ENCODE measurements at places on chromosomes 11 and 22. TPM values are rescaled to one million over a fixed set of nuclear protein-coding genes. Genes with fewer than 3 reads are reported as not detected.

The PLAAT2 gene
- not detected for total RNA-seq

The LRRN4CL gene
- total RNA-seq, result 2.9 TPM

The LIN7C gene
- total RNA-seq, result 17.4 TPM

The SYNGR1 gene
- 41.1 TPM for total RNA-seq

The KRTAP5-9 gene
- total RNA-seq, result not detected

The GNAZ gene
- 2.2 TPM for total RNA-seq

The ADM2 gene
- total RNA-seq, result 0.13 TPM

The APOL4 gene
- 6.1 TPM for total RNA-seq

The ACTN3 gene
- total RNA-seq, result 0.11 TPM

The POTEH gene
- total RNA-seq, result not detected

The SEPTIN5 gene
- total RNA-seq, result 191 TPM

DNA sequence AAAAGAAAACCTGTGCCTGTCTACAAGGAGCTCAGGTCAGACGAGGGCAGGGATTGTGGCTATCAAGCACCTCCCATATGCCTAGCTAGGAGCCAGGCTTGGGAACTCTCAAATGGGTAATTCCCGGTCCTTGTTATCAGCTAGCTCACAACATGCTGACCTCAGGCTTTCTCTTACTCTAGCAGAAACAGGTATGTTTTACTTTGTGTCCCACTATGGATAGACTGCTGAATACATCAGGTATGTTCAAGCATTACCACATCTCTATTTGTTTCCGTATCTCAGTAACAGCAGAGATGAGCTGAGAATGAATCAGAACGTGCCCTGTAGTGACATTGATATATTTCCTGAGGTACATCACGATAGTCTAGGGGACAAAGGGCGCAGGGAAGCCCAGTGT, 29.4 kb downstream of the SHISA8 start:
- no peak for DNase-seq

GRCh38 chr22:19805821-19806212, 45.2 kb downstream of the TBX1 start:
- DNase-seq, result no peak

GRCh38 chr22:43396934-43397457, 14.8 kb upstream of the MPPED1 start:
- no peak for DNase-seq

- peak; percentile 33 for DNase-seq
Measured at GRCh38 chr11:133898031-133898769, 52.9 kb upstream of the SPATA19 start.

DNA sequence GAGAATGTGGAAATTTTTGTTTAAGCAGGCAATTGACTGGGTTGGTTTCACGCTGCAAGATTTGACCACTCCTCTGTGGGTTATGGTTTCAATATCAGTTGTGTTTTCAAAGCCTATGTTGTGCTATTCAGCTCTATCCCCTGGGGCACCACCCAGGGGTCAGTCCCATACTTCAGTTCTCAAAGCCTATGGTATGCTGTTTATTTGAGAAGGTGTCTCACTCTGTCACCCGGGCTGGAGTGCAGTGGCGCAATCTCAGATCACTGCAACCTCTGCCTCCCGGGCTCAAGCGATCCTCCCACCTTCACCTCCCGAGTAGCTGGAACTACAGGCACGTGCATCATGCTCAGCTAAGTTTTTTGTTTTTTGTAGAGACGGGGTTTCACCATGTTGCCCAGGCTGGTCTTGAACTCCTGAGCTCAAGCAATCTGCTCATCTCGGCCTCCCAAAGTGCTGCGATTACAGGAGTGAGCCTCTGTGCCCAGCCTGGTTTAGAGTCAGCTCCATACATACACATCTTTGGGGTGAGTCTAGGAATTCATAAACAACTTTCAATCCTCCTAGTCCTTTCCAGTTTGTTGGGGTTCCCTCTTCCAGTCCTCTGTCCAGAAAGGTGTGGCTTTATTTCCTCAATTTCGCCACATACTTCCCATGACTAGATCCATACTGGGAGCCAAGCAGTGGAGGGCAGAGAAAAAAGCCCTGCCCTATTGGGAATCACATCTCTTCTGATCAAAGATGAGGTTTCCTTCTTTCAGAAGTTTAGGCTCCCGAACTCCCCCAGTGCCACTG, 35.0 kb upstream of the MAPK1 start:
- no peak for DNase-seq

- DNase-seq, result no peak
Measured at GRCh38 chr22:20530368-20531153, 23.2 kb downstream of the MED15 start.

DNA sequence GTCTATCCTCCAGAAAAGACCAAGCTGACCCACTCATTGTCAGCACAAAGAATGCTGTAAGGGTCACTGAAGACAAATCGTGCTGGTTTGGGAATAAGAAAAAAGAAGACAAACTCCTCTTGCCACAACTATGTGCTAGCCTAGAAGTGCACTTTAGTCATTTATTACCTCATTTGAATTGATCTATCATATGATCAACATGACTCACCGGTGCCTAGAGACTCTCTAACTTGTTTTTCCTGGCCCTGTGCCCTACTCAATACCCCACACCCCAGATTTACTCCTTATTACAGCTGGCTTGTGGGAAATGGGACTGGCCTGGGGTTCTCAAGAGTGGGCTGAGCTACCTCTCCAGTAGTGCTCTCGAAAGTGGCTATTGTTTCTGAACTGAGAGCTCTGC, 35.9 kb upstream of the HORMAD2 start:
- no peak for DNase-seq

- DNase-seq, result no peak
Measured at GRCh38 chr11:61356706-61357105, 5.0 kb downstream of the CYB561A3 start.

GRCh38 chr11:119377961-119378667, 3.4 kb downstream of the USP2 start:
- no peak for DNase-seq

DNA sequence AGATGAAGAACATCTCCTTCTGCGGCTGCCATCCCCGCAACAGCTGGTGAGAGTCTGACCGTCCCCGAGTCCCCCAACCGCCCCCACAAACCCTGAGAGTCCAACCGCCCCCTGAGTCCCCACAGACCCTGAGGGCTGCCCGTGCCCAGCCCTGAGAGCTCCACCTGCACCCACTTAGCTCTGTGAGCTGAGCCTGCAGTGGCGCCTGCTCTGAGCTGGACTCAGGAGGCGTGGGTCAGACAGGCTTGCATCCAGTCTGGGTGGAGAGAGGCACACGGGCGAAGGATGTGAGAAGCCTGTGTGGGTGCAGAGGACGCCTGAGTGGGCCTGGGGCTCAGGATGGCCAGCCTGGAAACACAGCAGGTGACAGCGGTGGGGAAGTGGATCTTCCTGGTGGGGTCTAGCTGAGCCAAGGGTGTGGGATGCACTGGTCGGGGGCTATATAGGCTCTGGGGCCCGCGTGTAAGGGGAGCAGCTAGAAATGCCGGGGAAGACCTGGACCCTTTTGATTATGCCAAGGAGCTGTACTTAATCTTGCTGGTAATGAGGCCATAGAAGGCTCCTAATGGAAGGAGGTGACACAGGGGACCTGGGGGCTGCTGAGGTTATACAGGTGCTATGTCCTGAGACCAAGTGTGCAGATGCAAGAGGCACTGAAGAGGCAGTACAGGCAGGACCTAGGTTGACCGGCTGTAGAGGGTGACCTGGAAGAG, 6.5 kb downstream of the MAPK8IP2 start:
- DNase-seq, result peak; percentile 43

DNA sequence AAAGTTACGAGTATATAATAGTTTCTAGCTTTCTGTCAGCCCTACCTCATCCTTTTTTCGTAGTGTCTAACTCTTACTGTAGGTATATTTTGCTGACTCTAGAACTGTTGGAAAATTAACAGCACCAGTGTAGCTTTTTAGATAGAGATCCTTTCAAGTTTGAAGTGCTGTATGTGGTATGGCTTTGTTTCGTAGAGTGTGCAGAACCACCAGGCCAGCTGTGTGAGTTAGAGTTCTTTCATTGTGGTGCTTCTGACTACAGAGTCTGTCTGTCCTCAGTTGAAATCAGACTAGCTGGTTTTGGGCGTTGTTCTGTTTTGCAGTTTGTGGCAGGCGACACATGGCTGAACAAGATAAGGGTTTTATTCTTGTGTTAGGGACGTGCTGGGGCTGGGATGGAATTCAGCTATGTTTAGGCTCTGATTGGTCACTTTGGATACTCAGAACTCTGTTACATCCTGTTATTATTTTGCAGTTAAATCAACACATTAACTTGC, 3.2 kb downstream of the ARHGEF12 start:
- DNase-seq, result no peak

GRCh38 chr11:27497284-27497866, 9.2 kb downstream of the LIN7C start:
- no peak for DNase-seq

DNA sequence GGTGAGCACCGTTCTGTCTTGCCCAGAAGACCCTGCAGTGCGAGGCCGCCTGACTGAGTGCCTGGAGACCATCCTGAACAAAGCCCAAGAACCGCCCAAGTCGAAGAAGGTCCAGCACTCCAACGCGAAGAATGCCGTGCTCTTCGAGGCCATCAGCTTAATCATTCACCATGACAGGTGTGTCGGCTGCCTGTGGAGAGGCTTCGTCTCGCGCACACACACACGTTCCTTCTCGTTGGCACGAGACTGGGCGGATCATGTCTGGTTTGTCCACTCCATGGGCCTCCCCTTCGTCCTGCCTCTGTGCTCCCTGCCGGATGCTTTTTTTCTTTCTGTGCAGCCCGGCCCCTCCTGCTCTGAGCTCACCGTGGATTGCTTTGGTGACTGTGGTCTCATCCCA, 51.1 kb downstream of the MUC6 start:
- no peak for DNase-seq

GRCh38 chr22:33112580-33112979, 54.4 kb upstream of the SYN3 start:
- DNase-seq, result no peak

- no peak for DNase-seq
Measured at GRCh38 chr11:35286126-35286525, 133.2 kb downstream of the SLC1A2 start.
